ENCODE measurements at places on chromosomes 5 and 9.
A peak's percentile ranks its signal among the peaks of the same experiment; 100 is the strongest.

GRCh38 chr5:141560151-141560550, 58.6 kb downstream of the DIAPH1 start:
- DNase-seq, result no peak
- no peaks in the 10 kb centered on the region for H3K4me1 ChIP-seq
- H3K27me3 ChIP-seq, result no peaks in the 10 kb centered on the region
- no peak overlapping the region for H3K4me3 ChIP-seq

GRCh38 chr9:69744688-69745380, 15.0 kb downstream of the PTAR1 start:
- H3K27ac ChIP-seq, result no peak overlapping the region
- no peak overlapping the region for H3K4me3 ChIP-seq
- H3K36me3 ChIP-seq, result peaks cover 7% of the 10 kb centered on the region
- no peaks in the 10 kb centered on the region for H3K27me3 ChIP-seq

DNA sequence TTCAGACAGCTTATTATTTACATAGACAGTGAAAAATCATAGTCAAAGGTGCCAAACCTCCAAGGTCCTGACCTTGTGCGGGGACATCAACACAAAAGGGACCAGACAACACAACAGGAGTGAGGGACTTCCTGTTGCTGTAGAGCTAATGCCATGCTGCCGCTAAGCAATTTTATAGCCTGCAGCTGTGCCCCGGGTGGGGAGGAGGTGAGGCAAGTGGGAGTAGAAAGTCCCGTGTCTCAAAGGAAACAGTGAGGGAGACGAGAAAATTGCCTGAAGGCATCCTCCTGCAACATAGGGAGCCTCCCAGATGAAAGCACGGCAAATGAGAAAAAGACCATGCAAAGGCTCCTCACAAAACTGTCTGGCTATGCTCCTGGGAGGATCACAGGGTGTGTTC, 58.8 kb downstream of the CAAP1 start:
- H3K4me1 ChIP-seq, result peaks cover 1% of the 10 kb centered on the region
- no peaks in the 10 kb centered on the region for H3K36me3 ChIP-seq
- no peak for DNase-seq
- no peaks in the 10 kb centered on the region for H3K27me3 ChIP-seq

DNA sequence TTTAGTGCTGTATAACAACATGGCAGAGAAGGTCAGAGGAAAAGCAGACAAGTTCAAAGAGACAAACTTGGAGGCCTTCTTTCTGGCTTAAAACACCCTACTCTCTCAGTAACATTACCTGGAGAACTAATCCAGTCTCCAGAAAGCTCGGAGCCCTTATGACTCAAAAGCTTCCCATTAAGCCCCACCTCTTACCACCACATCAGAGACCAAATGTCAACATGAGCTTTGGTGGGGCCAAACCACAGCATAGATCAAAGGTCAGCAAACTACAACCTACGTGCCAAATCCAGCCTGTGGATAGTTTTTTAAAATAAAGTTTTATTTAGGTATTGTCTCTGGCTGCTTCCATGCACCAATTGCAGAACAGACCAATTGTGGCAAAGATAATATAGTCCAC, 589.9 kb downstream of the DNAH5 start:
- no peaks in the 10 kb centered on the region for H3K36me3 ChIP-seq
- H3K27ac ChIP-seq, result no peak overlapping the region
- no peaks in the 10 kb centered on the region for H3K27me3 ChIP-seq
- H3K4me3 ChIP-seq, result no peak overlapping the region
- DNase-seq, result no peak

DNA sequence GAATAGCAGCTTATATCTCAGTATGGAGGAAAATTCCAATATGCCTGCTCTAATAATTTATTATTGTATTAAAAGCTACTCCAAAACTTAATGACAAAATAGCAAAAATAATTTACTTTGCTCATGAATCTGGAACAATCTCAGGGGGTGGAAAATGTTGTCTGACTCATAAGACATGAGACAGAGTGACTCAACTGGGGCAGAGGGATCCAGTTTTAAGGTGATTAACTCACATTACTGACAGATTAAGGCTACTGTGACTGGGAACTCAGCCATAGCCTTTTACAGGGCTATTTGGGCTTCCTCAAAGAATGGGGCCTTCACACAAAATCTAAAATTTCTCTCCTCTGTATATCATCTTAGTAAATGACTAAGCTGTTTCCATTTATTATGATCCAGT, 1172.9 kb downstream of the CDH12 start:
- H3K27ac ChIP-seq, result no peak overlapping the region
- H3K4me3 ChIP-seq, result no peak overlapping the region
- DNase-seq, result no peak

DNA sequence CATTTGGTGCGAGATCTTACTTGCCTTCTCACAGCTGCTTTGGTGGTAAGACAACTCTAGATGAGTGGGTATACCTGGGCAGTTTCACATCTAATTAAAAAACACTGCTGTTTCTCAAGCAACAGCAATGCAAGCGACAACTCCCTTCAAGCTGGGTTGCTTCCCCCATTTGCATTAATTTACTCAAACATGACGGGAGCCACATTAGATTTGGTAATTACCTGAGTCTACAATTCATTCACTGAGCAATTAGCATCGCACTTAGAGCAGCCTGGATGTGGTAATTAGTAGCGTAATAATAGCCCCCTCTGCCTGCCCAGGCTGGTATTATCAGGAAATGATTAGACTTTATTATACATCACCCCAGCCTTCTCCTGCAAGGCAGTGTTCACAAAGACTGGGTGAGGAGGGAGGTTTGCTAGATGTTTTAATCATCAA, 73.4 kb downstream of the FBXO38 start:
- no peak overlapping the region for H3K4me3 ChIP-seq
- DNase-seq, result peak; percentile 74
- no peak overlapping the region for H3K27ac ChIP-seq

- H3K27ac ChIP-seq, result no peak overlapping the region
- H3K36me3 ChIP-seq, result no peaks in the 10 kb centered on the region
- DNase-seq, result no peak
- no peaks in the 10 kb centered on the region for H3K27me3 ChIP-seq
Measured at GRCh38 chr9:73039271-73040263, 86.7 kb upstream of the ALDH1A1 start.

DNA sequence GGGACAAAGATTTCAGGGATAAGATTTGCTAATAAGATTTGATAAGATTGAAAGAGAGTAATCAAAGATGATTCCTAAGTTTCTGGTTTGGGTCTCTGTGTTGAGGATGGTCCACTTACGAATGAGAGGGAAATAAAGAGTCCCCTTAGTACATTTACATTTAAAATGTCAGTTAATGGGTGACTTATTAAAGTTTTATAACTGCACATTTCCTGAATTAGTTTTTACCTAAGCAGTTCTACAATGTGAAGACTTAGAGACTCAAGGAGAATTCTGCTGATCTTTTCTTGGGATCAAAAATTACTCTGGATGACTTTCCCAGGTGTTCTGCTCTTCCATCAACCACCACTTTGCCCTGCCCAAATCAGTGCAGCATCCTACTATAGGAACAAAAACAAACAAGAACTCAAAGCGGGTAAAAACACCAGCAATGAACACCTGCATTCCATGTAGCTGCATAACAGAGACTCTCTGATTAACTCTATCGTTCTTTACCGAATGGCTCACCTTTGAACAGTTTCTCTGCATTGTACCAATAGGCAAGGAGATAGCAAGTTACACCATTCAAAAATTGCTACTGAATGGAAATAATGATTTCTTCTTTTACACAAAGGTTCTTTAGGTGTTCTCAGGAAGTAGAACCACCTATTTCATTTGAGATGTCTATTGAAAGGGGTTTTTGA, 65.3 kb downstream of the PRLR start:
- H3K4me1 ChIP-seq, result peaks cover 4% of the 10 kb centered on the region
- H3K36me3 ChIP-seq, result no peaks in the 10 kb centered on the region
- no peak overlapping the region for H3K4me3 ChIP-seq
- no peak overlapping the region for H3K27ac ChIP-seq

- no peaks in the 10 kb centered on the region for H3K4me1 ChIP-seq
- no peak overlapping the region for H3K4me3 ChIP-seq
- no peak overlapping the region for H3K27ac ChIP-seq
- DNase-seq, result no peak
- H3K27me3 ChIP-seq, result no peaks in the 10 kb centered on the region
Measured at GRCh38 chr5:168304349-168304748, 12.9 kb downstream of the WWC1 start.

DNA sequence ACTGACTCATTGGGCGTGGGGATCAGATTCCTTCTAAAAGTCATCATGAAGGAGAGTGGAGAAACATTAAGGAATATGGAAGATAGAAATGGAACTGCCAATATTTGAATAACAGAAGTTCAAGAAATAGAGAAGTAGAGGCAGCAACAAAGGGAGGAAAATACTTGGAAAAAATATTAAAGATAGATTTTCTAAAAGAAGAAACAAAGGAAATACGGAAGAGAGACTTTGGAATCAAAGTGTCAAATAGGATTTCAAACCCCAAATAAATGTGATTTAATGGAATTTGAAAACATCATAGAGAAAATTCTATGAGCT, 605.1 kb upstream of the KLF4 start:
- H3K4me1 ChIP-seq, result no peaks in the 10 kb centered on the region
- no peak for DNase-seq
- no peaks in the 10 kb centered on the region for H3K36me3 ChIP-seq
- no peaks in the 10 kb centered on the region for H3K27me3 ChIP-seq
- H3K4me3 ChIP-seq, result no peak overlapping the region
- no peak overlapping the region for H3K27ac ChIP-seq

GRCh38 chr9:20569525-20569924, 52.8 kb downstream of the MLLT3 start:
- no peak overlapping the region for H3K27ac ChIP-seq
- DNase-seq, result no peak
- no peaks in the 10 kb centered on the region for H3K27me3 ChIP-seq
- no peaks in the 10 kb centered on the region for H3K4me1 ChIP-seq
- no peak overlapping the region for H3K4me3 ChIP-seq
- no peaks in the 10 kb centered on the region for H3K36me3 ChIP-seq

- H3K27me3 ChIP-seq, result no peaks in the 10 kb centered on the region
- H3K36me3 ChIP-seq, result no peaks in the 10 kb centered on the region
- H3K4me1 ChIP-seq, result no peaks in the 10 kb centered on the region
- H3K27ac ChIP-seq, result no peak overlapping the region
- no peak overlapping the region for H3K4me3 ChIP-seq
Measured at GRCh38 chr9:20200991-20201431, 412.2 kb upstream of the SLC24A2 start.

Data from common myeloid progenitor, CD34-positive (primary cell).